Muscle of leg (tissue), 16 donors: ENCODE measurements at places on chromosomes 3 and 15. TPM values are rescaled to one million over a fixed set of nuclear protein-coding genes. Genes with fewer than 3 reads are reported as not detected.

LXN gene
- polyA plus RNA-seq = 16.4 TPM

UQCC5 gene
- 10.3 TPM for polyA plus RNA-seq

C3orf80 gene
- 0.53 TPM for polyA plus RNA-seq

CRABP1 gene
- polyA plus RNA-seq = 30.0 TPM

PRSS50 gene
- 0.12 TPM for polyA plus RNA-seq

CPB1 gene
- polyA plus RNA-seq = 1.2 TPM

UBAP1L gene
- polyA plus RNA-seq = 3.1 TPM

AMOTL2 gene
- 62.0 TPM for polyA plus RNA-seq

C3orf85 gene
- polyA plus RNA-seq = not detected

AHSG gene
- 0.14 TPM for polyA plus RNA-seq

GPR160 gene
- polyA plus RNA-seq = 2.1 TPM
